ENCODE measurements at places on chromosomes 1 and 21.
A peak's percentile ranks its signal among the peaks of the same experiment; 100 is the strongest.

GRCh38 chr1:204127597-204128242, 24.1 kb downstream of the ETNK2 start:
- DNase-seq: no peak

- DNase-seq: no peak
Observed at GRCh38 chr1:53024117-53024516, 37.9 kb upstream of the PODN start.

DNA sequence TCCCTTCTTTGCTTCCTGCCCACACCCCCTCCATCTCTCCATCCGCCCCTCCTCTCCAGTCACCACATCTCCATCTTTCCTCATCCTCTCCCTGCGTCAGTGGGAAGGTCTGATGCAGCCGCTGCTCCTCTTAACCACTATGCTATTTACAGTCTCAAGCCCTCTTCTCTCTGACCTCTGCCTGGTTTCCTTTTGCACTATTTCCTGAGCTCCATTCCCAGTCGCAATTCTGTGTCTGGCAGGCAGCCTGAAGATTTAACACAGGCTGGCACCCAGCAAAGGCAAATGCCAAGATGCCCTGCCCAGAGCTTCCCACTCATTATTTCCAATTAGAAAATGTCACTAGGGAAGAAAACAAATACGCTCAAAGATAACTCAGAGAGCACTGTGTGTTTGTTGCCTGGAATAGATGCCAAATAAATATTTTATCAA, 89.6 kb upstream of the LPGAT1 start:
- no peak for DNase-seq

DNA sequence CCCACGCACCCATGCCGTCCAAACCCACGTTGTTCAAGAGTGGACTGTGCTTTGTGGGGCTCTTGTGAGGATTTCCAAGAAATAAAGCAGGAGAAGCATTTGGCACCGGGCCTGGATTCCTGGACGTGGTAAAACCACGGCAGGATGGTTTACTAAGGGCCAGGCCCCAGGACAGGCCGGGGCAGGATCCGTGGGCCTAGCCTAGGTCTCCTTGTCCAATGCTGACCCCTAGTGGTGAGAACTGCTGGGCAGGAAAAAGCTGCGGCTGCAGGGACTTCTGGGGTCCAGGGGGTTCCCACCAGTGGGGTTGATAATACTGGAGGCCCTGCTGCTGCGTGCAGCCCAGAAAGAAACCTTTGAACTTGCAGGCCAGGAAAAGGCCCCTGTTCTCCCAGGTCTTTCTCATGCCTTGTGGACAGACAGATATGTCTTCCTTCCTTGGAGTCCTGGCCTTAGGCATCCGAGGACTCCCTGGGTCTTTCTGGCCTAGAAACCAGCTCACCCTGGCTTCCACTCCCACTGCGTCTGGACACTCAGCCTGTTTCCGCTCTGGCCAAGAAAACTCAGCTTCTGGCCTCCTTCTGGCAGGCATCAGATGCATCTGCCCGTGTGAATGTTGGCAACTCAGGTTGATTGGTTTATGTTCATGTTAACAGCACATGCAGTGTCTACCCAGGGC, 106.9 kb upstream of the TMEM51 start:
- DNase-seq: peak; percentile 36

Data from H1 (cell line).